ENCODE measurements at places on chromosomes 6 and 20.
A peak's percentile ranks its signal among the peaks of the same experiment; 100 is the strongest.

GRCh38 chr6:11007715-11008608 lies 36.1 kb downstream of the ELOVL2 start:
- peak; percentile 35 for DNase-seq

- no peak for DNase-seq
Observed at GRCh38 chr6:155371230-155371629, 56.9 kb upstream of the TFB1M start.

DNA sequence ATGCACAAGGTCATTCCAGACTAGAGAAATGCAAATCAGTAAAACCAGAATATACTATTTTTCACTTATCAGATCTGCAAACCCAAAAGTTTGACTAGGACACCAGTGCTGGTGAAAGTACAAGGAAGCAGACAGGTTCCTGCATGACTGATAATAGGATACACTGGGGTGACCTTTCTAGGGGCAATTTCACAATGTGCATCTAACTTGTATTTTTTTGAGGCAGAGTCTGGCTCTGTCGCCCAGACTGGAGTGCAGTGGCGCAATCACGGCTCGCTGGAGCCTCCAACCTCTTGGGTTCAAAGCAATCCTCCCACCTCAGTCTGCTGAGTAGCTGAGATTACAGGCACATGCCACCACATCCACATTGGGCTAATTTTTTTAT lies 11.4 kb downstream of the COMMD7 start:
- no peak for DNase-seq

GRCh38 chr20:20184706-20185105 lies 132.4 kb downstream of the CFAP61 start:
- DNase-seq, result no peak

GRCh38 chr20:51417250-51418136 lies 125.0 kb downstream of the NFATC2 start:
- DNase-seq, result no peak

DNA sequence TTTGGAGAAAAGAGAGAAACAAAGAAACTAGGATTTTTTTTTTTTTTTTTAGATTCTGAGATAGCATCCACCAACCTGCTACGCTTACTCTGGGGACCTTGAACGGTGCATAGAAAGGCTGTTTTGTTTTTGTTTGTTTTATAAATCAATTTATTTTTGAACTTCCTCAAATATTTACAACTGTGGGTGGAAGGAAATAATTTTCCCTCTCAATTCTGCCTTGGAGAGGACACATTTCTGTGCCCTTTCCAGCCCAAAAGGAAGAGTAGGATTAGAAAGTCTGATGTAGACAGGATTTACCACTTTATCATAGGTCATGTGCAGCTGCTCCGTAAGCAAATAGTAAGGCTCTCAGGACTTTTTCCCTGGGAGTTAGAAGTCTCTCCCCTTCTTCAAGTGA lies 190.5 kb downstream of the NKAIN2 start:
- DNase-seq, result no peak

GRCh38 chr6:98871057-98871456 lies 36.7 kb downstream of the POU3F2 start:
- peak; percentile 1 for DNase-seq

- no peak for DNase-seq
Observed at GRCh38 chr6:117079951-117080350, 185.4 kb upstream of the VGLL2 start.

DNA sequence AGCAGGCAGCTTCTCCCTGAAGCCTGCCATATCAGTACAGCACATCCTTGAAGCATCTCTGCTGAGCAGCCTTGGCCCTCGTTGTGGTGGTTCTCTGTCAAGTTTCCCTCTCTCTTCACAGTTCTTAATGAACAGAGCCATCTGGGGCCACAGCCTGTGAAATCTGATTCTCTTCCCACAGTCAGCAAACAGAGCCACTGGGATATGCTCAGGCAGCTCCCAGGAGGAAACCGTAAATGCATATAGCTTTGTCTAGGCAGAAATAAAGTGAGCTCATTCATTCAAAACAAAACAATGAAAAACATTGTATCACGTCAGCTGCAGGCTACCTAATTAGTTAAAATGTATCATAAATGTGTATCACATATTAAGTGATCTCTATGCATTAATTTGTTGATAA lies 80.3 kb downstream of the TBC1D7 start:
- DNase-seq, result peak; percentile 4

DNA sequence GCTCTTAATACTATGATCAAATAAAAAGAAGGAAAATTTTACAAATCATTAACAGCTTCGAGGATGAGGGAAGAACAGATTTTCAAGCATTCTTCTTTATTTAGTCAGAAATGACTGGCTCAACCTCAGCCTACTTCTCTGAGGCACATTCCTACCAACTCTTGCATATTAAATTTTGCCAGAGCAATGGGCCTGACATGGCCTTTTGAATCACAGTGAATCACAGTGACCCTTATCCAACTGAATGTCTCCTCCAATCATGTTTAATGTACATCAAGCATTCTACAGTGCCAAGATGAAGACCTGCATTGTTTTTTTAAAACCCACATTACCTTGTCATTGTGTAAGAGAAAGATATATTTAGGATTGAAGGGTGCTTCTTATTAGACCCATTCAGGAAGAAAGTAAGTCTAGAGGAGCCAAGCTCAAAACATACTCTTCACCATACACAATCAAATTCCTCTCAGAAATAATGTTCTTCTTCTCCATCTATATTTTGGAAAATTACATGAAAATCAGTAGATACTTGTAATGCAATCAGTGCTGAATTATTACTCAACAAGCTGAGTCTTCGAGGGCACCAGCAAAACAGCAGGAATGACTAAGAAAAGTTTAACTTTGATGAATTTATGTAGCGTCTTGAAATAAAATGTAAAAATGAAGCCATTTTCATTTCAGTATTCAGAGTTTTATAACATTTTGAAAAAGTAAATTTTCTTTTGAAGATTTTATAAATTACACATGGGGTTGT lies 44.1 kb upstream of the MOXD1 start:
- no peak for DNase-seq

DNA sequence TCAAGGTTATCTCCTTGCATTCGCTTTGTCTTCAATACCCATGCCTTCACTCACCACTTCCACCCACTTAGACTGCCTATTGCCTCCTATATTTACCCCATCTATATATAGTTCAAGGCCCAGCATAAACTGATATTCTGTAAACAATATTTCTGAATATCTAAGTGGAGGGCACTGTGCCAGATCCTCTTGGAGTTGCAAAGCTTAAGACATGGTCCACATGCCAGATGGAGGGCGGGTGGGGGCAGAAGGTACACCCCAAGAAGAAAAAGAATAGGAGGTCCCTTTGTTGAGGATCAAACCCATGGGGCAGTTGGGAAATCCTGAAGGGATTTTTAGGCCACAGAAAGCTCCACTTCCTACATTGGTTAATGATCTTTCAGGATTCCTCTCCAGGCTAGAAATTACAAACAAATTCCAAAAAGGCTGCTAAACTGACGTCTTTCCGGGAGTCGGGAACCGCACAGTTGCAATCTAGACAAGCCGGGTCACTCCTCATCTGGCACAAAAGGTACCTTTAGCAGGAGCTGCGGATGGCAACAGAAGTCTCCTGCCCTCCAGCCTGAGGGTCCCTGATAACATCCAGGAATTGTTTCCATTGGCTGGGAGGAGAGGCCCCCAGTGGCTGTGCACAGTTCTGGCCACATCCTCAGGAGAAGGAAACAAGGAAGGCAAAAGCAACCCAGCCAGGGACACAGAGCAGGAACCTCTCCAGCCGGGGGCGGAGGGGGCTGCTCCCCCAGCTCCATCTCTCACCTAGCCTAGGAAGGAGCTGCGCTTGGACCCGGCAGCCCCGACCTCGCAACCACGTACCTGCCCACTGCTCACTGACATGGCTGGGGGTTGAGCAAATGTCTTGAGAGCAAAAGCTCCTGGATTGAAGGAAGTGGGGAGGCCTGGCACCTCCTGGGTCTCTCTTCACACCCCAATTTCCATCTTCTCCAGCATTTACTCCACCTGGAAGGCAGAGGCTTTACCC lies 5.9 kb upstream of the LPIN3 start:
- DNase-seq, result no peak

DNA sequence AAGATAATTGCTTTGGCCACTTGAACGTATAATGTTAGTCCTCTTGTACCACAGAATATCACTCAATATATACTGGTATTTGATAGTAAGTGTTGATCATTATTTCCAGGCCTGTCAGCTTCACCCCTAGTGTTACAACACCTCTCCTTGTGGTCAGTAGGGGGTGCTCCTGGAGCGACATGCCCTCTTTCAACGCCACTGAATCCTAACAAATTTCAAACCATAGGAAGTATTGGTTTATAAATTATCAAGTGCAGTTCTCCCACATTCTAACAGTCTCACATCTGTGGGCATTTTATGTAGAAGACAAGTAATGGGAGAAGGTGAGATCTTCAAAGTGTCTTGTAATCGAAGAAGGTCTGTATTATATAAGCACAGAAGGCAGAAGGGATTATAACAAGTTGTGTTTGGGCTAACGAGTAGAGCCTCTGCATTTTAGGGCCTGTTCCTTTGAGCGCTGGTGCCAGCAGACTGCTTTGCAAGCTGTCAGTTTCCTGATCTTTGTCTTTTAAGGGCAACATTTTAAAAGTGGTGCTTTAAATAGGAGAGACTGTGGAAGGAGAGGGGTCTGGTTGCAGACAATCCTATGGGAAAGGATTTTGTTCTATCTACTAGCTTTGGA lies 57.1 kb upstream of the CEP162 start:
- no peak for DNase-seq

GRCh38 chr20:31523361-31524283 lies 9.4 kb downstream of the HM13 start:
- DNase-seq, result no peak

DNA sequence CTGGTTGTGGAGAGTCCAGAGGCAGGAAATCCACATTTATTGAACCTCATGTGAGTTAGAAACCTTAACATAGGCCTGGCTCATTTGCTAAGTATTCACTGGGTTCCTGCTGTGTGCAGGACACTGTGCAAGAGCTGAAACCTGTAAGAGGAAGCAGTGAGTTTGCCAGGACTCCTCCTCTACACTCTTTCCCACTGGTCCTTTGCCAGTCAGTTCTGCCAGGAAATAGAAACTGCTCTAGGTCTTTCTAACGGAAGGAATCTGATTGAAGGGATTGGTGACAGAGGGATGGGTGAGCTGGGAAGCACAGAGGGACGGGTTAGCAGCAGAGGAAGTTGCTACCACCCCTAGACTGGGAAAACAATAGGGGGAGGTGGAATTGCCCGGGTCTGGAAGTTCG lies 234.2 kb upstream of the ECI2 start:
- no peak for DNase-seq

DNA sequence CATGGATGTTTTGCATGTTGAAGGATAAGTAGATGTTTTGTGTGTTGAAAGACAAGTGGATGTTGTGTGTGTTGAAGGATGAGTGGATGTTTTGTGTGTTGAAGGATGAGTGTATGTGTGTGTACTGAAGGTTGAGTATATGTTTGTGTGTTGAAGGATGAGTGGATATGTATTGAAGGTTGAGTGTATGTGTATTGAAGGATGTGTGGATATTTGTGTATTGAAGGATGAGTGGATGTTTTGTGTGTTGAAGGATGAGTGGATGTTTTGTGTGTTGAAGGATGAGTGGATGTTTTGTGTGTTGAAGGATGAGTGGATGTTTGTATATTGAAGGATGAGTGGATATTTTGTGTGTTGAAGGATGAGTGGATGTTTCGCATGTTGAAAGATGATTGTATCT lies 325.0 kb downstream of the CDH4 start:
- no peak for DNase-seq

GRCh38 chr20:2137552-2138201 lies 36.0 kb downstream of the STK35 start:
- DNase-seq, result no peak

GRCh38 chr6:145744619-145745018 lies 9.3 kb upstream of the EPM2A start:
- DNase-seq, result no peak

DNA sequence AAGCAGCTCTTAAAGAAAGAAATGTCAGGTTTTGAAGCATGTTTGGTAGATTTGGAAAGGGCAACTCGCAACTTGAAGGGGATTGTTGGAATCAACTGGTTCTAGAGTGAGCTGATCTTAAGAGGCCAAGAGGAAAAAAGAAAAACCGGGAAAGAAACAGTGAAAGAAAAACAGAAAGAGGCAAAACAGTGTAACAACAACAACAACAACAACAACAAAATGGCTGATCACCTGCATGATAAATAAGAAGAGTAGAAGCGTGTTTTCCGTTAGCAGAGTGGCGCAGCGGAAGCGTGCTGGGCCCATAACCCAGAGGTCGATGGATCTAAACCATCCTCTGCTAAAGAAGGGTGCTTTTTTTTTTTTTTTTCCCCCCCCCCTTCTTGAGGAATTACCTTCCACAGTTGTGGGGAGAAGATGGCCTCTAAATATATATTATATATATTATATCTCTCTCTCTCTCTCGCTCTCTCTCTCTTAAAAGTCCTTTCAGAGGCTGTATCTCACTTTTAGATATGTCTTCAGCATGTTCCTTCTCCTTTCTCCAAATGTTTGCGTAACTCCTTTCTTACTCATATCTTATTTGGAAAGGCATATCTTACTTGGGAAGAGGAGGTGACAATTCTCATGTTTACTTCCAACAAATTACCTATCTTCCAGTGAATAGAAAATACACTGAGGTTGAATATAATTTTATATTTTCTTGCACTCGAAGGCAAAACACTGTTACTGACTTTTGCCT lies 134.4 kb downstream of the OR2B2 start:
- no peak for DNase-seq

- no peak for DNase-seq
Observed at GRCh38 chr20:829551-829950, 4.0 kb upstream of the FAM110A start.

- no peak for DNase-seq
Observed at GRCh38 chr6:103079867-103080266, 1686.4 kb downstream of the GRIK2 start.

DNA sequence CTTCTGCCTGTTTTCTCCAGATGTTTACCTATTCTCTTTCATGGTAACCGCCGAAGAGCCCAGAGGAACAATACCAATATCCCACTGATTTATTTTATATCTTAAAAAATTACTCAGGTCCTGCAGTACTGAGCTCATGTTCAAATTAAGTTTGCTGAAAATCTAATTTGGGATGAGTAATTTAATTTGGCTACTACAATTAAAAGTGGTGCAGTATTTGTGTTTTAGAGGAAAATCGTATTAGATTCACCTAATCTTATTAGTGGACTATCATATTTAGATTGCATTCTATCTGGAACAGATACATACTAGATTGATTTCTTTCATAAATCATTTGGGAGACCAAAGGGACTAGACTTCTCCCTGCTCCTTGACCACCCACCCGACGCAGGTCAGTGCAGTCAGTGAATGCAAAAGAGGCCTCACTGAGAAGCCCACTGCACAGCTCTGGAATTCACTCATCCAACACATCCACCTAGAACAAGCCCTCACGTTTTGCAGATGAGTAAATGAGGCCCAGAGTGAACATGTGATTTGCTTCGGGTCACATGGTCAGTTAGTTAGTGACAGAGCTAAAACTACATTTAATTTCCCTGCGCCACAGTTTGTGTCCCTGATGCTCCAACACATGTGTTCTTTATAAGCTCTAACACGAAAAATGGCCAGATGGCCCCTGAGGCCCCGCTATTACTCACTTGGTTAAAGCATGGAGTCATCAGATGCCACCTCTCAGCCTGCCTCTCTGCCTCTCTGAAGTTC lies 101.8 kb downstream of the TRERF1 start:
- DNase-seq, result no peak
